ENCODE measurements at places on chromosomes 5 and 9.

DNA sequence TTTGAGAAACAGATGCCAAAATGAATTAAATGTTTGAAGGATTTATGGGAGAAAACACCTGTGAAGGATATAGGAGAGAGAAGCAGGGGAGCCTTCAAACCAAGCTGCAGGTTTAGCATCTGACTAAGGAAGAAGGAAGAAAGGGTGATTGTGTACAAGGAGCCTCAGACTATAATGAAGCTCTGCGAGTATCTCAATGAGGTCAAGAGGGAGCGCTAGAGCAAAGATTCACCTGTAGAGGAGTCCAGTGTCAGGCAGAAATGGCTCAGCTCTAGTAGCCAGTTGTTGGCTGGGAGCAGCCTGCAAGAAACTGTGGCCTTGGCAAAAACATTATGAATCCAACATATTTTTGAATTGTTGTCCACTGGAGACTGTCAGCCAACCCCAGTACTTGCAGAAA, 20.0 kb upstream of the GHR start:
- no peak for DNase-seq

DNA sequence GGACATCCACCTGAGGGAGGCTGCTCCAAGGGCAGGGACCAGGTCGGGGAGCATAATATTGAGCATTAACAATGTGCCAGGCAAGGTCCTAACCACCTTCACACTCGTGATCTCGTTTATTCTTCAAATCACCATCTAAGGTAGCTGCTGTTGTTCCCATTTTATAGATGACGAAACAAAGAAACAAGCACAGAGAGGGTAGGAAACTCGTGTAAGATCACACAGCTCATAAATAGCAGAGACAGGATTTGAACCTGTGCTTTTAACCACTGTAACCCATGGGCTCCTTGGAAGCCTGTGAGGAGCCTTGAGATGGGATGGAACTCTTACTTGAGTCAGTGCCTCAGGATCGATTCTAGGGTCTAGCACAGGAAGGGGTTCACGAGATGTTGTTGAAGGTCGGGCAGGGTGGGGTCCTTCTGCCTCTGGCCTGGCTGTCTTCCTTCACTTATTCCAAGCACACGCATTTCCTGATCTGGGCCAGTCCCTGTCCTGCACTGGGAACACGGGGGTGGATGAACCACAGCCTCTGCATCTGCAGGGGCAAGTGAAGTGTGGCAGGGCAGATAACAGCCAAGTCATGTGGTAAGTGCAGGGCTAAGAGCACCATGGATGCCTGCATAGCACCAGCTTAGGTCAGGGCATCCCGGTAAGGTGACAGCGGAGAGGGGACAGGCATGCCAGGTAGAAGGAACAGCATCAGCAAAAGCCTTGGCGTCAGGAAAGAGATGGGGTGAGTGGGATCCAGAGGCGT, 188.1 kb downstream of the MELK start:
- no peak for DNase-seq

GRCh38 chr5:159073026-159073425, 26.7 kb downstream of the EBF1 start:
- DNase-seq, result no peak

DNA sequence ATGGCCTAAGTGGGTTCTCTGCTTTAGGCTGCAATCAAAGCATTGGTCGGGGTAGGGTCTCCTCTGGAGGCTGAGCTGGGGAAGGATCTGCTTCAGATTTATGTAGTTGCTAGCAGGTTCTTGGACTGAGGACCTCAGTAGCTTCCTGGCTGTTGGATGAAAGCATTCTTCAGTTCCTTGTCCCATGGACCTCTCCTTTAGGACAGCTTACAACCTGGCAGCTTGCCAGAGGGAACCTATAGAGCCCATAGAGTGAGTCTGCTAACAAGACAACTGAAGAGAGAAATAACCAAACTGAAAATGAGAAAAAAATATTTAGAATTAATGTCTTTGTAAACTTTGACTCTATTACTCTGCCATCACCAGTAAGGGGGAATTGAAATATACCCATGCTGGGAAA, 12.4 kb downstream of the MRPS30 start:
- DNase-seq, result no peak

DNA sequence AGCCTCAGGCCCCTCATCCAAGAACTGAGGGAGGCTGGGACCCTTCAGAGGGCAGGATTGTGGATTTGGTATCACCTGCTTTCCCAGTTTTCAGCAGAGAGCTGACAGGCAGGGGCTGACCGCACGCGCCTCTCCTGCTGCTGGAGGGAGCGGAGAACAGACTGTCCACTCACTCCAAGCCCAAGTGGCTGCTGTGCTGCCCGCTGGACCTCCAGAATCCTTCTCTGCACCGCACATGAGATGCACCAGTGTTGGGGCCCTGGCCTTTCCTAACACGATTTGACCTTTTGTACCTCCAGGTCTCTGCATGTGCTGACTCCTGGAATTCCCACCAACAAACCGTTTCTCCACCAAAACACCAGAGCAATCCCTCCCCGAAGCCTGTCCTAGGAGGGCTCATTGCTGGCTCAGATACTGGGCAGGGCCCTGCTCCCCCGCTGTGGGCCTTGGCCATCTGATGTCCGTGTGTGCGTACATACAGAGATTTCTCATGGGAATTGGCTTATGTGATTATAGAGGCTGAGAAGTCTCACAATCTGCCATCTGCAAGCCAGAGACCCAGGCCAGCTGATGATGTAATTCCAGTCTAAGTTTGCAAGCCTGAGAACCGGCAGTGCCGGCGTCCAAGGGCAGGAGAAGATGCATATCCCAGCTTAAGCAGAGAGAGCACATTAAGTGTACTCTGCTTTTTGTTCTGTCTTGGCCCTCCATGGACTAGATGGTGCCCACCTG, 141.7 kb downstream of the GADD45G start:
- no peak for DNase-seq

DNA sequence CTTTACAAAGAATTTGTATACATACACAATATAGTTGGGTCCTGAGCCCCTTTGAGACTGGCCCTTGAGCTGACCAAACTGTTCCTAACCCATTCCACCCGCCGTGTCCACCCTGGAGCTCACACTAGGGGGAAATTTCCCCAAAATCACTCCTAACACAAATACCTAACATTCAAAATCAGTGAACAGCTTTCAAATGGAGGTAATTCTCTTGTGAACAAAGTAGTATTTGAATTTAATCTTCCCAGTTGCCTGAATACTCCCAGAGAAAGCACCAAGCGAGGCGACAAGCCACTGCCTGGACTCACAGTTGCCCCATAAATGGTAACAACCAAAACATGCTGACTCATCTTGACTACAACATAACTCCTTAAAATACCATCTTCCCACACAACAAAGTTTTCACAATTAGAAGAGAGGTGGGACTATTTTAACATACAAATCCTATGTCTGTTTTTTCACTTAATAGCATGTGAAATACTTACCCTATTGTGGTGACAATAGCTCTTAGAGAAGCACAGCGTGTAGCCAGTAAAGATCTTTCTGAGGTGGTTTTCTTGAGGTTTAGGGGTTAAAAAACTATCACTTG, 31.7 kb upstream of the SCAMP1 start:
- no peak for DNase-seq

- no peak for DNase-seq
Measured at GRCh38 chr9:89305868-89306267, 5.1 kb upstream of the CKS2 start.

DNA sequence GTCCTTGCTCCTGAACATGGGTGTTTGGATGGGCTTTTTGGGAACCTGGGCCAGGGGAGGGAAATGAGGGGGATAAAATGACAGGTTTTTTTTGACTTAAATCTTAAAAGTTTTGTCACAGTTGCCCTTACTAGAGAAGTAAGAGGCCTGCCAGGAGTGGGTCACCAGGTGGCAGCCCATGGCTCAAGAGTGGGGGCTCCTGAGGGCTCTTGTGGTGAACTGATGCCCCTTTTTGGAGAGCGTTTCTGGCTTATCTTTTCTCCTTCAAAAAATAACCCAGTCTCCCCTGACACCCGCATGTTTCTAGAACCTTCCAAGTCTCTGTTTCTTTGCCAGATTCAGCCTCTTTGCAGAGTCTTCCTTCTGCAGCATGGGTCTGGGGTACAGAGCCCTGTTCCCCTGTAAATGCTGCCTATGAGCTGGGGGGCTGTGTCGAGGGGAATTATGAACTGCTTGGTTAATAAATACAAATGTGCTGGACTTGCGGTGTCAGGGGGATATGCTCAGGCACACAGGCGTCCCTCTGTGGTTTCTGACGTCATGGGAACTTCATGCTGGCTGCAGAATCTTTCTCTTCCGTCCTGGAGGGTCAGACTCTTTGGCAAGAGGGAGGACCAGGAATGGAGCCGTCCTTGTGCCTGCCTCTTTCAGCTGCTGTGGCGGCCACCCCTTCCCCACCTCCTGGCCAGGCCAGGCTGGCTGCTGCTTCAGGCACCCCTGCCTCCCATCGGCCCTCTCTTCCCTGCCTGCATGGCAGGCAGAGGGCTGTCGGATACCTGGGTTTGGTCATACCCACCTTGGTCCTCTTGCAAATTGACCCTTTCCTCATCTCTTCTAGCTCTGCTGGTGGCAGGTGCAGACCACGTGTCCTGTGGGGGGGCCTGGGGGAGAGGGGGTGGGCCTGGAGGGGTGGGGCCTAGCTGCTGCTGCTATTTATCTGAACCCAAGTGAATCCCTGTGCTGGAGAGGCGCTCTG, 30.1 kb downstream of the PTPA start:
- DNase-seq, result peak; percentile 66
